Sciatic nerve (tissue), 2 donors: ENCODE measurements at places on chromosomes 6 and 20. TPM values are rescaled to one million over a fixed set of nuclear protein-coding genes. Genes with fewer than 3 reads are reported as not detected.

Gene CGA
- total RNA-seq = not detected

Gene TBXT
- not detected for total RNA-seq

Gene LRRC1
- total RNA-seq = 19.5 TPM

Gene LBP
- total RNA-seq = 0.40 TPM

Gene ZDHHC14
- total RNA-seq = 19.1 TPM

Gene MDC1
- total RNA-seq = 43.2 TPM

Gene BNIP5
- total RNA-seq = not detected

Gene SPINT4
- total RNA-seq = not detected

Gene CCN2
- 176 TPM for total RNA-seq

Gene HINT3
- total RNA-seq = 25.0 TPM

Gene CALHM4
- total RNA-seq = not detected

Gene POU5F1
- total RNA-seq = 0.76 TPM

Gene RNF39
- not detected for total RNA-seq

Gene MLN
- total RNA-seq = not detected

Gene ATP6V1G2
- 4.8 TPM for total RNA-seq

Gene AIF1
- 50.6 TPM for total RNA-seq

Gene OR12D3
- not detected for total RNA-seq

Gene ZKSCAN8
- 31.9 TPM for total RNA-seq

Gene ZSCAN23
- 6.5 TPM for total RNA-seq

Gene FRK
- total RNA-seq = 0.85 TPM

Gene ARMH2
- total RNA-seq = not detected

Gene ENPP5
- total RNA-seq = 1.9 TPM

Gene GSTA2
- not detected for total RNA-seq

Gene HCK
- 24.0 TPM for total RNA-seq

Gene BPIFB2
- total RNA-seq = not detected

Gene RBM12
- 77.7 TPM for total RNA-seq

Gene MAP1LC3A
- 72.1 TPM for total RNA-seq

Gene CST5
- not detected for total RNA-seq

Gene ELOVL2
- 2.9 TPM for total RNA-seq

Gene BEND6
- total RNA-seq = 4.4 TPM

Gene RAET1L
- total RNA-seq = not detected

Gene BACH2
- total RNA-seq = 25.3 TPM

Gene COL9A3
- 69.6 TPM for total RNA-seq

Gene LHFPL5
- total RNA-seq = not detected

Gene GPR6
- not detected for total RNA-seq

Gene RBPJL
- not detected for total RNA-seq

Gene ABRACL
- 8.5 TPM for total RNA-seq

Gene CRISP3
- total RNA-seq = 1.1 TPM

Gene DCDC2
- total RNA-seq = not detected

Gene WFDC5
- not detected for total RNA-seq

Gene HLA-DQB2
- total RNA-seq = 13.6 TPM

Gene ZNF334
- 9.0 TPM for total RNA-seq
